ENCODE measurements at places on chromosomes 7 and 10.

- DNase-seq: no peak
Observed at GRCh38 chr10:73060738-73061635, 35.7 kb downstream of the P4HA1 start.

DNA sequence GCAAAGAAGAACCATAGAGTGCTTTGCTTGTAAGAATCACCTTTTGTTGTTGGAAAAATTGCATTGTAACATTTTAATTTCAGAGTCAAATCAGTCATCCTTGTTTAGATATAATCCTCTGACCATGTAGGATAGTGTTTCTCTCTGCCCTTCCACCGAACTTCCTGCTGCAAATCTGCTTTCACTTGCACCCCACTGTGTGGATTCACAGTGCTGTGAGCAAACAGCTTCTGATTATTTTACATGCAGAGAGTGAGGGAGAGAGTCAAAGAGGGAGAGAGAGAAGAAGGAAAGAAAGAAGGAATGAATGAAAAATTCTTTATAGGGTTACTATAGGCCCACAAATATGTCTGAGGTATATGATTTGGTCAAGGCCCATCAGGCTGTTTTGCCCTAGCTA lies 30.0 kb upstream of the SEM1 start:
- DNase-seq: no peak

DNA sequence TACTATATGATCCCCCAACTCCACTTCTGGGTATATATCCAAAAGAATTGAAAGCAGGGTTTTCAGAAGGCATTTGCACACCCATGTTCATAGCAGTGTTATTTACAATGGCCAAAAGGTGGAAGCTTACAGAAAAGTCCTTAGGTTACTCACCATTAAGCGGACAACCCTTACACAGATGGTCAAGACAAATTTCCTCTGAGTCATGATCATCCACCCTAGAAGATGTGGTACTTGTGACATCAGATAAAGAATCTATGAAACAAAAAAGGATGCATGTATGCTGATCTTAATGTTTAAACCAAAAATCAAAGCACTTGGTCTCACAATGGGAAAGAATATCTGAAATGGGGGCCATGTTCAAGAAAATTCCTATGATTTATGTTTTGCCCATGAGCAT lies 31.1 kb downstream of the ZC3HAV1 start:
- DNase-seq: no peak

DNA sequence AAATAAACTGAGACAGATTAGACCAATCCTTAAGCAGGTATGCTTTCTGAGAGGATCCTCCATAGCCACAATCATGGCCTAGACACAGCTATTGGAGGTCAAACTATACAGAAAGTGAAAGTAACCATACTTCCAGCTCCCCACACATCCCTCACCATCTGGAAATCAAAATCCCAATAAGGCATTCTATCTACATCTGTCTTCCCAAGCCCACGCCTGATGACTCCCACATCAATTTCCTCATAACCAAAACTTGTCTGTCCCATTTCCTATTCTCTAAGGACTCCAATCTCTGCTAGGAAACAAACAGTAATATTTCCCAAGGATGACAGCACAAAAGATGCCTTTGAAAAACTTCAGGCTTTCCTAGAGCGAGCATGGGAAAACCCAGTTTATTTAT lies 247.3 kb upstream of the HPS1 start:
- no peak for DNase-seq

- no peak for DNase-seq
Observed at GRCh38 chr10:57694956-57695608, 572.6 kb downstream of the IPMK start.

DNA sequence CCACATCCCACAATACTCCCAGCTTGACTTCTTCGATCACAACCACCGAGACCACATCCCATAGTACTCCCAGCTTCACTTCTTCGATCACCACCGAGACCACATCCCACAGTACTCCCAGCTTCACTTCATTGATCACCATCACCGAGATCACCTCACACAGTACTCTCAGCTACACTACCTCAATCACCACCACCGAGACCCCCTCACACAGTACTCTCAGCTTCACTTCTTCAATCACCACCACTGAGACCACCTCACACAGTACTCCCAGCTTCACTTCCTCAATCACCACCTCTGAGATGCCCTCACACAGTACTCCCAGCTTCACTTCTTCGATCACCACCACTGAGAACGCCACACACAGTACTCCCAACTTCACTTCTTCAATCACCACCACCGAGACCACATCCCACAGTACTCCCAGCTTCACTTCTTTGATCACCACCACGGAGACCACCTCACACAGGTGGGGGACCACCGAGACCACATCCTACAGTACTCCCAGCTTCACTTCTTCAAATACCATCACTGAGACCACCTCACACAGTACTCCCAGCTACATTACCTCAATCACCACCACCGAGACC lies 8.6 kb downstream of the MUC3A start:
- no peak for DNase-seq

- DNase-seq: no peak
Observed at GRCh38 chr10:69696073-69696731, 66.2 kb downstream of the FAM241B start.

DNA sequence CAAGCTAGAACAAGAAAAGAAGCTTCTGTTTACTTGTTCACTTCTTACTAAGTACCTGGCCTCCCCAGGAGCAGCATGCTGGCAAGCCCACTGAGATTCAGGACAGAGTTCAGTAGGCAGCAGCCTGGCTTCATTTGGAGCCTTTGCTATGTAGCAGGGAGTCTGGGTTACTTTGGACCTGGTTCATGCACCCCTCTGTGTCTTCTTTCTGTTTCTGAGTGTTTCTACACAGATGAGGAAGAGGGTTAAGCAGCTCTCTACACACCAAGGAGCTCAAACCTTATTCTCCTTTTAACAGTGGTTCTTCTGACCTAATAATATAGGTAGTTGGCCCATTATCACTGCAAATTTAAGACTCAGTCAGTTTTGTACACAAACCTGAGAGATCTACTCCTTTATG lies 152.9 kb downstream of the ARID5B start:
- DNase-seq: no peak

- no peak for DNase-seq
Observed at GRCh38 chr7:47089461-47089860, 492.4 kb downstream of the TNS3 start.

GRCh38 chr10:13678101-13678843 lies 91.5 kb downstream of the PRPF18 start:
- DNase-seq: no peak

GRCh38 chr7:35676211-35676610 lies 18.7 kb downstream of the HERPUD2 start:
- DNase-seq: no peak

- DNase-seq: no peak
Observed at GRCh38 chr7:136061433-136061832, 84.3 kb upstream of the MTPN start.

GRCh38 chr7:25831062-25831691 lies 320.8 kb upstream of the NFE2L3 start:
- no peak for DNase-seq

DNA sequence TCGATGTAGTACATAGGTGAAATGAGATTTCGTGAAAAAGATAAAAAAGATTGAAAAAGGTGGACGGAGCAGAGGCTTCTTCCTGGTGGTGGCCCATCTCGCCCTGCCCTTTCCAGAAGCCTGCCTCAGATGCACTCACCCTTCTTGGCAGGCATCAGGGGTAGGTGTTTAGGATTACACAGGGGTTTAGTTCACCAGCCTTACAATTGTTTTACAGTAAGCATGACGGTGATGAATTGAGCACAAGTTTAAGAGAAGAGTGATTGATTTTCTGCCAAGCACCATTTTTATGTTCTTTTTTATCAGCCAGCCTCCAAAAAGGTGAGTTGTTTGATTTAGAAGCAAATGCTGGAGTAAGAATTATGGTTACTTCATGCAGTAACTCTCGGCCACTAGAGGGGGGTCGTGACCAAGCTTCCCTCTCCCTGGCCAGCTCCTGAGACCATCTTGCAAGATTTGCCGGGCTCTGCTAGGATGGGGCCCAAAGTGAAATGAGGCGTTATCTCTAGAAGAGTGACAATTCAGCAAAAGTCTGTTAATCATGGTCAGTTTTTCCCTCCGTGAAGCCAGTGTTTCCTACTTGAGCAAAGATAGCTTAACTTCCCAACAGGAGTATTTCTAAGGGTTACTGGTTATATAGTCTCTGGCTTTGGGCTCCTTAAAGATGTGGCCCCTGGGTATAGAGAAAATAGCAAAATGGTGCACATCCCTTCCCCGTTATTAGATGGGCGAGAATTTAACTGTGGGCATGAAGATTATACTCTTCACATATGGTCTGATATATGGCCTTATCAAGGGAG lies 228.8 kb downstream of the BMPER start:
- DNase-seq: no peak

DNA sequence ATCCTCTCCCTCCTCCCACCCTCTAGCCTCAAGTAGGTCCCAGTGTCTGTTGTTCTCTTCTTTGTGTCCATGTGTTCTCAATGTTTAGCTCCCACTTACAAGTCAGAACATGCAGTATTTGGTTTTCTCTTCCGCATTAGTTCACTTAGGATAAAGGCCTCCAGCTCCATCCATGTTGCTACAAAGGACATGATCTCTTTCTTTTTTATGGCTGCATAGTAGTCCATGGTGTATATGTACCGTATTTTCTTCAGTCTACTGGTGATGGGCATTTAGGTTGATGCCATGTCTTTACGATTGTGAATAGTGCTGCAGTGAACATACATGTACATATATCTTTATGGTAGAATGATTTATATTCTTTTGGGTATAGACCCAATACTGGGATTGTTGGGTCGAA lies 1.6 kb upstream of the GOT1 start:
- no peak for DNase-seq

- no peak for DNase-seq
Observed at GRCh38 chr7:86653919-86654659, 10.4 kb downstream of the GRM3 start.

DNA sequence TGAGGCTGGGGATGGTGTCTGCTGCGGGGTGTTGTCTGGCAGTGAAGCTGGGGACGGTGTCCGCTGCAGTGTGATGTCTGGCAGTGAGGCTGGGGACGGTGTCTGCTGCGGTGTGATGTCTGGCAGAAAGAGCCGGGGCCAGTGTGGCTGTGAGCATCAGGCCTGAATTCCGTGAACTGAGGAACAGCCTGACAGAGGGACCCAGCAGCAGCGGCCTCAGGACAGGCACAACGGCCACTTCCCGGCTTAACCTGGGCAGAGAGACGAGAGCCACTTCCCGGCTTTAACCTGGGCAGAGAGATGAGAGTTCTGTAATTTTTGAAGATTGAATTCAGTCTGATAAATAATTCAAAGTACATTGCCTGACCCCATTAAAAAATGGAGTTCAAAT lies 321.2 kb downstream of the PTPRN2 start:
- DNase-seq: no peak

DNA sequence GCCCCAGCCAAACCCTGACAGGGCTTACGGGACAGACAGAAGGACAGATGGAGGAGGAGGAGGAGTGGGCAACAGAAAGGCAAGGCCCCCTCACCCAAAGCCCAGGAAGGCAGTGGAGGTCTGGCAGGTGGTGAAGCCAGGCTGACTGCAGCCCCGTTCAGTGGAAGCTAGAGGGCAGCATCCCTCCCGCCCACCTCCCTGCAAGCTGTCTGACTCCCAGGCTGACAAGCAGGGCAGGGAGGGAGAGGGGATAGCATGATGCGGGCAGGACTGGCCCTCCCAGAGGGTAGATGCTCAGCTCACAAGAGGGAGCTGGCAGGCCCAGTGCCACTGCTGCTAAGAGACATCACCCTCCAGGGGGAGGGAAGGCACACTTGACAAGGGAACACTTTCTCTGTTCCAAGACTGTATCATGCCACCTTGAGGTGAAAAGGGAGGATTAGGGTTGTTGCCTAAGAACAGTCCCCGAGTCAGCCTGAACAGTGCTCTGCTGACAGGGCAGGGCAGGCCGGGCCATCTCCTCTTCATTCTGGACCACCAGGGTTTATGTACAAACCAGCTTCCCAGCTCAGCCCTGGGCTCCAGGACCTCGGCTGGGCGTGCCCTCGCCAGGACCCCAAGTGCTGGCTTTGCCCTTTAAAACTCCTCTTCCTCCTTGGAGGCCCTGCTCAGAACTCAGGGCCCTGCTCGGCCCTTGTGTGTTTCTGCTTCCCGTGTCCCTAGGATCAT lies 61.8 kb downstream of the RASGEF1A start:
- peak; percentile 11 for DNase-seq

DNA sequence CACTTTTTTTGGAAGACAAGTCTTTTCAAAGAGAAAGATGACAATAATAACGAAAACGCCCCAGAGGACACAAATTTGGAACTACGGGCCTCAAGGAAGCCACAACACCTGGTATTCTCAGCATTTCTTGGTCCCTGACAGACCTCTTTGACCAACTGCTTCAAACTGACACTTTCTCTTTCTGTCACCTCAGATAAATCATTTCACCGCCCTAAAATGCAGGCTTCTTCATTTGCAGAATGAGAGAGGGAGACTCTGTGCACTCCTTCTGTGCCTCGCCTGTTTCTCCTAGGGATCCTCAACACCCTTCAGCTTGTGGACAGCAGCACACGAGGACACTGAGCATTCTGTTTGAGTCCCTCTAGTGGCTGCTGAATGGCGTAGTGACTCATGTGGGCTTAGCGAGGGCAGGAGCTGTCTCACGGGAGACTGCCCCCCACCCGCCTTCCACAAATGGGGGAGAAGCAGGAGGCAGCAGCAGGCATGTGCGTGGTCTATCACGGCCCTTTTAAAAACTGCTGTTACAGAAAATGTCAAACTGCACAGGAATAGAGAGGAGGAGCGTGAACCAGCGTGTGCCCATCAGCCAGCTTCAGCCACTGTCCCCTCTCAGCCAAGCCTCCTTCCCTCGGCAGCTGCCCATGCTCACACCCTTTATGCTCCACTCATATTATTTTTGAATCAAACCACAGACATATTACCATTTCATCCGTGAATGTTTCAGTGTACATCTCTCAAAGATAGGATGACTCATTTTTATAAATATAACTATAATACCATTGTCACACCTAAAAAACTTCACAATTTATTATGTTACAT lies 41.4 kb downstream of the GSDME start:
- DNase-seq: peak; percentile 61

- no peak for DNase-seq
Observed at GRCh38 chr10:82643601-82644000, 768.6 kb downstream of the NRG3 start.

GRCh38 chr10:94858005-94858404 lies 80.5 kb upstream of the CYP2C9 start:
- DNase-seq: no peak

- DNase-seq: no peak
Observed at GRCh38 chr7:115007751-115008150, 85.9 kb downstream of the MDFIC start.

GRCh38 chr7:150481922-150482321 lies 31.5 kb downstream of the GIMAP8 start:
- no peak for DNase-seq

- DNase-seq: no peak
Observed at GRCh38 chr7:151829707-151830106, 47.2 kb downstream of the PRKAG2 start.

DNA sequence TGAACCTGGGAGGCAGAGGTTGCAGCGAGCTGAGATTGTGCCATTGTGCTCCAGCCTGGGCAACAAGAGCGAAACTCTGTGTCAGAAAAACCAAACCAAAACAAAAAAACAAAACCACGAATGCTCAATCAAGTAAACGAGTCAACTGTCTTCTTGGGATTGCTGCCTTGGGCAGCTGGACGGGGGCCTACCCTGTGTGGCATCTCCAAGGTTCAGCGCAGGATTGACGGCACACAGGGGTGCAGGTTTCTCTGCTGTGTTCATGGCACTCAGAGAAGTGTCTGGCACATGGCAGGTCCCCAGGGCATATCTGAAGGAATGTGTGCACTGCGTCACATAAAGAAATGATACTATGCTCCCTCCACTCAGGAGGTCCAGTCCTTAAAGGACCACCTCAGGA lies 25.2 kb upstream of the CRYGN start:
- DNase-seq: no peak

- no peak for DNase-seq
Observed at GRCh38 chr10:22570733-22571430, 143.5 kb downstream of the PIP4K2A start.

Data from GM12878 (cell line).